WTC11 (cell line): ENCODE measurements at places on chromosomes 3 and 15.

DNA sequence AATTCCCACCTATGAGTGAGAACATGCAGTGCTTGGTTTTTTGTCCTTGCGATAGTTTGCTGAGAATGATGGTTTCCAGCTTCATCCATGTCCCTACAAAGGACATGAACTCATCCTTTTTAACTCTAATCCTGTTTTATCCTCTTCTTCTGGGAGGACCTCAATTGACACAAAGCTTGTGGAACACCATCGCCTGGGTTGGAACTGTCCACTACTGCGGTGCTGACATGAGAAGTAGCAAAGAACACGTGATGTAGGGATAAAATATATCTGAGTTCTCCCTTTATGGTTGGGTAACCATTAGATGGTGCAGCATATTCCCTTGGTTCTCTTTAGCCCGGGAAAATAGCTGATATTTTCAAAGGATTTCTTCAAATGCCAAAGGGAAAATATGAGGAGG is 105.3 kb upstream of the TOPAZ1 start:
- H3K4me3 ChIP-seq, result no peak overlapping the region
- H3K27me3 ChIP-seq, result peaks cover 9% of the 10 kb centered on the region
- no peak overlapping the region for H3K27ac ChIP-seq
- no peaks in the 10 kb centered on the region for H3K36me3 ChIP-seq
- H3K4me1 ChIP-seq, result no peaks in the 10 kb centered on the region

DNA sequence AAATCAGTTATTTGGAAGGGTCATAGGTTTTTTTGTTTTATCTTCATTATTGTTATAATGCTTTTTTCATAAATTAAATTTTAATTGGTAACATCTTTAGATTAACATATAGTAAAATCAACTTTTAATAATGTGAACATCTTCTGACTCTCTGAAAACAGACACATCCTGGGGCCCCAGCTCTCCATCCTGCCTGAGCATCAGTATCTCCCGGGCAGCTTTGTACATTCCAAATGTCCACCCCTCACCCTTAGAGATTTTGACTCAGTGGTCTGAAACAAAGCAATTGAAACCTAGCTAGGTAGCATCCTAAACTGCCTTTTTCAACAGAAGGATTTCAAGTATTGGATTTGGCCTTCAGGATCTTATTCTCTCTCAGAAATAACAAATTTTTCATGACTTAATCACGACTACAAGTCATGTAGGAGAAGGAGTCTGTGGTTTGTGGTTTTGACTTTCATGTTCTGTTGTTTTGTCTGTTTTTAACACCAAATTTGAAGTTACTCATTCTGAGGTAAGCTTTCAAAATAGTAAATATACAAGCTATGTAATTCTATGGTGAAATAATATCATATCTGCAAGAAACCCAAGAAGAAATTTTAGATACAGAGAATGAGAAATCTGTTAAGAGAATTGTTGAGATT is 147.3 kb upstream of the UBE2E2 start:
- H3K4me1 ChIP-seq, result peaks cover 2% of the 10 kb centered on the region; the same call in 1 of the 2 replicates
- peaks cover 4% of the 10 kb centered on the region; the same call in 1 of the 2 replicates for H3K36me3 ChIP-seq
- H3K27me3 ChIP-seq, result peaks cover 4% of the 10 kb centered on the region

DNA sequence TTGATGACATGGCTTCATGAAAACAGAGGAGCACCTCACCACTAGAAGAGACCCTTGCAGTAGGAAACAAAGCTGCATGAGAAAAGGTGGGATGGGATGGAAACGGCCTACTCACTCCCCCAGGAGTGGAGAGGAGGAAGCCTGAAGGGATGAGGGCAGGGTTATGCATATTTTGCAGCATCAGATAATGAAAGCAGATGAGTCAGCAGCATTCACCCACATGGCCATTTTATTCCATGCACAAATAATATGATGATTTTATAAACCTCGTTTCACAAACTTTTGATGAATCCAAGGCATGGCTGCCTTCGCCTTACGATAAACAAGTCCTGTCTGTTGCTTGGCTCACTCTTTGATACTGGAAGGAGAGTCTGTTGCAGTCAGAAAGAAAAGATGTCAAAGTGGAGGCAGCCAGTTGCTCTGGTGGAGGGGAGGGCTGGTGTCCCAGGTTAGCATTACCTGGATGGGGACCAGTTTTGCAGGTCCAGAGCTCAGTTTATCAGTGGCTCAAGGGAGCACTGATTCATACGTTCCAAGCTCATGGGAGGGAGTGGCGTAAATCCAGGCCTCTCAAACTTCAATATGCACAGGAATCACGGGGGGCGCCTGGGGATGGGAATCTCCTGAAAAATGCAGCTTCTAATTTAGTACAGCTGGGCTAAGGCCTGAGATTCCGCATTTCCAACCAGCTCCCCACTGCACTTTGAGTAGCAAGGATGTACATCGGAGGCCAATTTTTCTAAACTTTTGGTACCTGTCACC is 9.2 kb upstream of the EHD4 start:
- H3K4me3 ChIP-seq, result no peak overlapping the region
- no peak for DNase-seq
- no peaks in the 10 kb centered on the region for H3K36me3 ChIP-seq
- no peak overlapping the region for H3K27ac ChIP-seq
- peaks cover 4% of the 10 kb centered on the region; the same call in 1 of the 2 replicates for H3K27me3 ChIP-seq

DNA sequence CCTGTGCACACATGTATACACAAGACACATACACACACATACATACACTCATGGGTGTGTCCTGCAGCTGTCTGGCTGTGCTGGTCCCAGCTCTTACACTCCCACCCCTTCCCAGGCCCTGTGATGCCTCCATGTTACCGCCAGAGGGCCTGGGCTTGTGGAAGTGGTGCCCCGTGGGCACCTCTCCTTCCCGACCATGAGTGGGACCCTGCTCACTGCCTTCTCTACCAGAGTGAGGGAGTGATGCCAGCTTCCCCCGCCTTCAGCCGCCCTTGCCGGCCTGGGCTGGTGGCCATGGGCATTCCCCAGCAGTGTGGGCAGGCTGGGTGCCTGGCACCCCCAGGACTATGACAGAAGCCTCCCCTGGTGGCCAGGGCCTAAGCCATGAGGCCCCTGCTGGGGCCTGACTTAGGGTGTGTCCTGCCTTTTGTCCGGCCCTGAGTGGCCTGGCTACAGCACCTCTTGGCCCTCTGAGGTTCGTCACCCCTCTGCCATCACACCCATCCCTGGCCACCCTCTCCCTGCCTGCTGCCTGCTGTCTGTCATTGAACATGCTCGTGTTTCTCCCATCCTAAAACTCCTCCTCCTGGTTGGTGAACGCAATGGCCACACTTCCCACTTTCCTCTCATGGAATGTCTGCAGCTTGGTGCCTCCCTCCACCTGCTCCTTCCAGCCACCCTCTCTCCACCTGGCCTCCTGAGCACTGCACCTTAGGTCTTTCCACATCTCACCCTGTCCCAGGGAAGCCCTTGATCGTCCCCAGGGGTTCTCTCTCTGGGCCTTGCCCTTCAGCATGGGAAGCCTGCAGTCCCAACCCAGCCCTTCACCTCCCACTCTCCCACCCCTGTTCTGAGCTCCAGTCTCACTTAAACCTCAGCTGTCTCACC is 14.6 kb downstream of the HDAC11 start:
- H3K27ac ChIP-seq, result no peak overlapping the region
- no peaks in the 10 kb centered on the region; the same call in 1 of the 2 replicates for H3K27me3 ChIP-seq
- H3K36me3 ChIP-seq, result no peaks in the 10 kb centered on the region
- H3K4me1 ChIP-seq, result peaks cover 6% of the 10 kb centered on the region; the same call in 1 of the 2 replicates

GRCh38 chr3:152031321-152031720 is 157.9 kb downstream of the SUCNR1 start:
- peaks cover 6% of the 10 kb centered on the region for H3K4me1 ChIP-seq
- H3K27ac ChIP-seq, result no peak overlapping the region
- no peak overlapping the region for H3K4me3 ChIP-seq
- H3K36me3 ChIP-seq, result peaks cover 25% of the 10 kb centered on the region

DNA sequence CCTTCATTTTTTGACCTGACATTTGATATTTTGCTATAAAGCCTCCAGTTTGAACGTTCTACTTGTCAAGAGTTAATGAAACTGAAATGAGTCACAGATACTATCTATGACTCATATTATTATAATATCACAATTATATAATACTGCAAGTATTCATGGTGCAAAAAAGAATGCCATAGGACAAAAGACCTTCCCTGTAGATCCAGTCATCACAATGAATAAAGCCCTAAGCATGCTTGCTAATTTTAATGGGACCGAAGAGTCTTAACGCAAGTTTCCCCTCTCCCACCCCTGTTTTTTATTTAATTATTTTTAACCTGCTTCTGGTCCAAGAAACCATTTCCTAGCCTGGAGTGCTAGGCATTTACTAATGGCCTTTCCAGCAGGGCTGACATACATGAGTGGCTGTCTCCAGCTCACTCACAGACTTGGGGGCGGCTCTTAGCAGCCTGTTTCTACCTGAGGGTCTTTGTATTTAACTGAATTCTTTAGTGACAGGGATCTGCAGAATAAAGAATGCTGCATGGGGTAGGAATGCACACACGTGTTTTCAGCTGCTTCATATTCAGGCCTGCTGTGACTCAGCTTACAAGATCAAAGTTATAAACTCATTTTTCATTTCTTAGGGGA is 61.2 kb downstream of the THBS1 start:
- H3K27ac ChIP-seq, result no peak overlapping the region
- no peaks in the 10 kb centered on the region for H3K27me3 ChIP-seq
- H3K4me3 ChIP-seq, result no peak overlapping the region
- H3K4me1 ChIP-seq, result peaks cover 8% of the 10 kb centered on the region
- no peaks in the 10 kb centered on the region for H3K36me3 ChIP-seq
- no peak for DNase-seq
